ENCODE measurements at places on chromosomes 7 and 10. TPM values are rescaled to one million over a fixed set of nuclear protein-coding genes. Genes with fewer than 3 reads are reported as not detected.

- no peak for DNase-seq
These were observed 74.9 kb downstream of the RSU1 start for GRCh38 chr10:16742165-16742960.

DNA sequence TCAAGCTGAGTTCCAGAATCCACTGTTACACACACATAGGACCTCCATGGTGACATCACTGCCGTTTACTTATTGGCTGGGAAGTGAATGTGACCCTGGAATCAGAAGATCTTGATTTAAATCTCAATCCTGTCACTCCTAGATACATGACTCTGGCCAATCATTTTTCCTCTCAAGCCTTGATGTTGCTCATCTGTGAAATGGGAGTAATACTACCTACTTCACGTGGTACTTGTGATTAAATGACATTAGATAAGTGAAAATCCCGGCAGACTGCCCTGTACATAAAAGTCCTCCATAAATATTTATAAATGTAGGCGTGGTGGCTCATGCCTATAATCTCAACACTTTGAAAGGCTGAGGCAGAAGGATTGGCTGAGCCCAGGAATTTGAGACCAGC lies 88.0 kb upstream of the SVIL start:
- no peak for DNase-seq

GRCh38 chr7:7919449-7919945 lies 49.1 kb upstream of the GLCCI1 start:
- no peak for DNase-seq

- DNase-seq = peak; percentile 81
These were observed 74.0 kb downstream of the DGKI start for GRCh38 chr7:137772748-137773147.

- peak; percentile 80 for DNase-seq
These were observed 75.1 kb downstream of the CRPPA start for GRCh38 chr7:16345979-16346958.

DNA sequence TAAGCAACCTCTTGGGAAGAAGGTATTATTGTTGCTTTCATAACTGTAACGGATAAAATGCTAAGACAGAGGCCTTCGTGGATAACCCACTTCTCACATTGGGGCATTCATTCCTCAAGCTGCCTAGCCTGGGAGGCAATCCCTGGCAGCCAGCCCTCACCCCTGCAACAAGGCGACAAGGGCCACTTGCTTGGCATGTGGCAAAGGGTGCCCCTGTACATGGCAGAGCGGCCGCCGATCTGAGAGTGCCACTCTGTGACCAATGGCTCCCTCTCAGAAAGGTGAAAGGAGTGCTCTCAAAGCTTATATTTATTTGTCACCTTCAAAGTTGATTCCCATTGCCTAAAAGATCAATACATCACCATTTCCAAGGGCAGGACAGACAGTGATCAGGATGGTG lies 31.9 kb downstream of the EBF3 start:
- DNase-seq = no peak

DNA sequence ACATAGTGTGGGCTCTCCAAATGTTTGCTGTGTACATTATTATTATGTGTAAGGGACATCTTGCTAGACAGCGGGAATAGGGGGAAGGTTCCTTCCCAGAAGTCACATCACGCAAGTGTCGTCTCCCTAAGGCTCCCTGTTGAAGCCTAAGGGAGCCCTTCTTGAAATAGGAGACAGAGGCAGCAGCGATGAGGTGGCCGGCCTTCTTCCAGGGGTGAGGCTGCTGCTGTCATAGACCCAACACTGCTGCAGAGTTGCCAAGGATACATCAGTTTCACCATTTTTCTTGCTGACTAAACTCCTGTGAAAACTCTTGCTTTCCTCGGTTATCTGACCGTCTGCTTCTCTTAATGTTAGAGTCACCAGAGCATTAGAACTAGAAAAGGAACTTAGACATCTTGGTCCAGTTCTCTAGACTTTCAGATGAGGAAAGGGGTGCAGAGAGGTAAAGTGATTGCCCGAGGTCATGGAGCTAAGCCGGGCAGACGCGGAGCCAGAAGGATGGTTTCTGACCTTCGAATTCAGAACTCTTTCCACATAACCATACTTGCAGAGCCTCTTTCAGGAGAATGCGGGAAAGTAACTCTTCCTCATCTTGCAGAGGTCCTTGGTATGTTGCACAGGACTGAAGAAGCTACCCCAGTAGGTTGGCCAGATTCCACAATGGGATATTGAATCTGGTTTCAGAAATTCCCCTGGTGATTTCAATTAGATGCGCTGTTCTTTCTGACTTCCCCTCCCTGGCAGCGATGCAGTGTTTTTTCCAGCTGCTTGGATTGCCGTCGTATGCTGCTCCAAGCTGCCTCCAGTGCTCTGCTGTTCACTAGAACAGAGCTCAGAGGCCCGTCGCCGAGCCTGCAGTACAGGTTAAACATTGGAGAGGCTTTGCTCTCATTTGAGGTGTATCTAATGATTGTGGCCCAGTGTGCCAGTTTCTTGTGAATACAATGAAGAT lies 217.1 kb downstream of the CAMK1D start:
- no peak for DNase-seq

GRCh38 chr10:30114881-30115625 lies 55.7 kb upstream of the JCAD start:
- DNase-seq = no peak

DNA sequence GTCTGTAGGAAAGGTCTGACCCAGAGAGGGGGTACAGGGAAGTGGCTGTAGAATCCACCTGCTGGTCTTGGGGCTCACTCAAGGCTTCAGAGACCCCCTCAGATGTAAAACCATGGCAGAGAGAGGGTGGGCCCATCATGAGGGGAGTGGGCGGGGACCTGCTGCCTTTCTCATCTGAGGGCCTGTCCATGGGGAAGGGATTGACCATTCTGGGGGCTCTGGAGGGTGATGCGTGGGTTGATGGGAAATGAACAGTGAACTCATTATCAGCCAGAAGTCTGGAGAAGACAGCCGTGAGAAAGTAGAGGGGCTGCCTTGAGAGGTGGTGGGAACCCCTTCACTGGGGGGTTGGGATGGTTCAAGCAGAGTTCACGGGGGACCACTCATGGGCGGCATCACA lies 66.8 kb downstream of the MINDY4 start:
- DNase-seq = no peak

- no peak for DNase-seq
These were observed 238.4 kb upstream of the PLXDC2 start for GRCh38 chr10:19577807-19578206.

The HHEX gene
- 0.16 TPM for polyA plus RNA-seq

The GRID2IP gene
- 0.01 TPM for polyA plus RNA-seq

The TYW1B gene
- polyA plus RNA-seq = 0.88 TPM

The SFTPA1 gene
- not detected for polyA plus RNA-seq

The CTAGE6 gene
- polyA plus RNA-seq = not detected

Data from mammary epithelial cell (primary cell).